Fibroblast of the conjunctiva (primary cell): ENCODE measurements at places on chromosomes 1 and 21.

- DNase-seq = no peak
Measured at GRCh38 chr21:43731476-43731875, 12.5 kb downstream of the PDXK start.

DNA sequence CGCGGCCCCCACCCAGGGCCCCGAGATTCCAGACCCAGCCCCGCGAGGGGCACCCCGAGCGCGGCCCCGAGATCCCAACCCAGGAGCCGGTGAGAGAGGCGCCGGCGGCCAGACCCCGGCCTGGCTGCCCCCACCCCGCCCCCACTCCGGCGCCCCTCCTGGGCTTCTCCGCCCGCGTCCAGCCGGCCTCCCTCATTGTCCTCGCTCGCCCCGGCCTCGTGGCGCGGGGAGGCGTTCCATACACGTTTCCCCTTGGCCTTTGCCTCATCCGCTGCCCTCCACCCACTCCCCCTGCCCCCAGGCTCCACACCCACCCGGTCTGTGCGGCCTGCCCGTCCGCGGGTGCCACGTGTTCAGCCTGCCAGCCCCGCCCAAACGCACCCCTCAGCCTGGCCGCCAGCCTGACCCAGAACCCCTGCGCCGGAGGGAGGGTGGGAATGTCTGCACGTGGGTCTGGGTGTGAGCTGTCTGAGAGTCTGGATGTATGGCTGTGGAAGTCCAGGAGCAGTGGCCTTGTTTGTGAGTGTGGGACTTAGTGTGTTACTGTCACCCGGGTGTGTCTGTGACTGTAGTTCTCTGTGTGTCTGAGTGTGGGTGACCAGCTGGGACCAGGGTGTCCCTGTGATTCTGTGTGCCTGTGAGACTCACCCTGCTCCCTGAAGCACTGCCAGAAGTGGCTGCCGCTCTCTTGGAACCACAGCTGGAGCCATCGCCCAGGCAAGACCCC lies 681 bp downstream of the B4GALT2 start:
- DNase-seq = no peak

GRCh38 chr1:111702504-111703050 lies 36.6 kb downstream of the INKA2 start:
- DNase-seq = no peak

GRCh38 chr1:193462629-193463320 lies 276.4 kb upstream of the B3GALT2 start:
- DNase-seq = no peak

GRCh38 chr1:6208723-6209660 lies 3.1 kb downstream of the RNF207 start:
- no peak for DNase-seq

GRCh38 chr1:199173356-199173755 lies 534.5 kb downstream of the PTPRC start:
- DNase-seq = no peak

GRCh38 chr1:218388591-218388990 lies 43.5 kb downstream of the TGFB2 start:
- DNase-seq = no peak

DNA sequence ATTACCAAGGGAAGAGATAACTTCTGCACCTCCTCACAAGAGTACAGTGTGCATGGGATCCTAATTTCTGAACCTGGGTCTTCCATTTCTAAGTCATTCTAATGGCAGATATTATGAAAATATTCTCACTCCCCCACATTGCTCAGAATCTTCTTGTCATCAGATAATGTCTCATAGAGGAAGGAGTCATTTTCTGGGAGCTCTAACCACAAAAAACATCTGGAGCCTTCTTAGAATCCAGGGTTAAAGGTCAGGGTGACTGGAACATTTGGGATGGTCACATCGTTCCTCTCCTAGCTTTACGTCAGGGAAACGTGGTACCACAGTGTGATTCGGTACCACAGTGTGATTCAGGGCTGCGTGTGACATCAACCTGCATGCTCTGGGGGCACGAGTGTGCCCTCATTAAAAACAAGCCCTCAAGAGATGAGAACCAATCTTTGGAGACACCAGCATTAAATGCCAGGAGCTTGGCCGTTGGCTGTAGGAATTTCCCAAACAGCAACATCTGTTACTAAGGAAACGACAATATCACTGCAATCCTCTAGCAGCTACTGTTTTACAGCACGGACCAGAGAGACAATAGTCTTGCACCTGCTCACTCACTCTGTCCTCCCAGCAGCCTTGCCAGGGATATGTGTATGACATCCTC lies 179.1 kb downstream of the PSMG1 start:
- no peak for DNase-seq

- no peak for DNase-seq
Measured at GRCh38 chr1:223224465-223224864, 81.4 kb upstream of the TLR5 start.

DNA sequence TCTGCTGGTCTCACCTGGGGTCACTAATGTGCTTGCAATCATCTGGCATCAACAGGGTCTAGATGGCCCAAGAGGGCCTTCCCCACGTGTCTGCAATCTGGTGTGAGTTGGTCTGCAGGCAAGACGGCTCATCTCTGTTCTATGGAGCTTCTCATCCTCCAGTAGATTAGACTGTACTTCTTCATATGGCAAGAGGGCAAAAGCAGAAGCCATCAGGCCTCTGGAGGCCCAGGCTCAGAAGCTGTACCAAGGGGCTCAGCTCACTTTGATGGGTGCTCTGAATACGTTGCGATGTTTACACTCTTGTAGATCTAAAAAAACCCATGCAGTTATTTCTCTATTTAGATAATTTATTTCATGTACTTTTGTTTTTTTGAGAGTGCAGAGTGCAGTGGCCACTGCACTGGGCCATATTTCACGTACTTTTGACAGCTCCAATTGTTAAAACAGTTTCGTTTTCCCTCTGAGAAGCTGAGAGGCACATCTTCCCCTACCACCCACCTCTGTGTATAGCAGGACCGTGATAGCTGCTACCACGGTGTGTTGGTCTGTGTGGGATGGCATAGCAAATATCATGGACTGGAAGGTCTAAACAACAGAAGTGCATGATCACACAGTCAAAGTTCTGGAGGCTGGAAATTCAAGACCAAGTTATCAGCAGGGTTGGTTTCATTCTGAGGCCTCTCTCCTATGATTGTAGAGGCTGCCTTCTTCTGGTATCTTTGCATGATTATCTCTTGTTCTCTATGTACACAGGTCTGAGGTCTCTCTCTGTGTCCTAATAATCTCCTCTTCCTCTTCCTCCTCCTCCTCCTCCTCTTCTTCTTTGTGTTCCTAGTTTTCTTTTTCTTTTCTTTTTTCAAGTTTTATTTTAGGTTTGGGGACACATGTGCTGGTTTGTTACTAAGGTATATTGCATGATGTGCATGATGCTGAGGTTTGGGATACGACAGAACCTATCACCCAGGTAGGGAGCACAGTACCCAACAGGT lies 17.0 kb downstream of the CITED4 start:
- DNase-seq = no peak

GRCh38 chr1:200302192-200302920 lies 107.5 kb downstream of the ZNF281 start:
- DNase-seq = no peak

DNA sequence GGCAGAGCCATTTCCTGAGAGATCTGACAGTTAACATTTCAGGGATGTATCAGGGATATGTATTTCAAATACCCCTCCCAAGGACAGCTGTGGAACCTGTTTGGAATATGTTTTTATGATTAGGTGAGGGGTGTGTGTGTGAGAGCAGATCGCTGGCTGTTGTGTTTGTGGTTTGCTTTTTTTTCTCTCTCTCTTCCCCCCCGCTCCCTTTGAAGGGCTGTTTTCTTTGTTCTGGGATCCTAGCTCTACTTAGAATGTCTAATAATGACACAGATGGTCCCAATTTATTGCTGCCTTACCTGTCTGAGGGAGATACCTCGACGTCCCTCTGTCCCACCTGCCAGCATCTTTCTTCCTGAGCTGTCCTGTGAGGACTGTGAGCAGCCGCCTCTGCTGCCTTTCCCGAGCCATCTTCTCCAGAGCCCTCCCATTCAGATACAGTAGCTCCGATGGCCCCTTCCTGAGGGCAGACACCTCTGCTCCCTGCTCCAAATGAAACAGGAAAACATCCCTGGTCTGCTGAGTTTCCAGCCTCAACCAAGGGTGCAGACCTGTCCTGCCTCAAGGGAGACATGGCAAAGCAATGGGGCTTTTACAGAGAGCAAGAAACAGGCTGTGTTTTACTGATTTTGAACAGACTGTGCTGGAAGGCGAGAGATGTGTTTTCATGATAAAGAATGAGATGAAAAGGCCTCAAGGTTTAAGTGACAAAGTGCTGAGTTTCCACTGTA lies 138.0 kb upstream of the TNR start:
- DNase-seq = no peak

- no peak for DNase-seq
Measured at GRCh38 chr1:205279986-205280385, 41.6 kb downstream of the NUAK2 start.

DNA sequence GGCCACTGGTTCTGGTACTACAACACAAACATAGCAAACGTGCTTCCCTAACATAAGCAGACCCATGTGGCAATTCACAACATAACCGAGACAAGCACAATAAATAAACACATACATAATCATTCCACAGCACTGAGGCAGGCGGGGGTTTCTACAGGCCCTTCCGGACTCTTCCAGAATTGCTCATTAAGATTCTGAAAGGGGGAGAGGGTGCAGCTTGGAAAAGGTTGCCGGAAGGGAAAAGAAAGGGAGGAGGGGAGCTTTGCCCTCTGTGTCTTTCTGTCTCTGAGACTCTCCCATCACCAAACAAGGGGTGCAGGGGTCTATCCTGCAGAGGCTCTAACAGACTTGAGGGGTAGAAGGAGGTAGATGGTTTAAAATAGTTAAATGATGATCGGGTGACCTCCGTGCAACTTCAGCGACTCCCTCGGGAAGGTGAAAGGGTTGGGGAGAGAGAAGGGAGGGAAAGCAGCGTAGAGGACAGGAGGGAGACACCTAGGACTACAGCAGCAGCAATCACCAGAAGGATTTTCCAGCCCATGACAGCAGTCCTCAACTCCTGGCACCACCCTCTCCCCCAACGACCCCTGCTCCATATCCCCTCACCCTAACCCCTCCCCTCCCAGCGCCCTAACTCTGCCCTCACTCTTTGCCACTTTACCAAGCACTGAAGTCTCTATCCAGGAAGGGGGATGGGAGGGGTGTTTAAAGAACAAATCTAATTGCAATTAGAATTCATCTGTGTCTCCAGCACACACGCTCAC lies 365.5 kb upstream of the ESRRG start:
- DNase-seq = no peak

DNA sequence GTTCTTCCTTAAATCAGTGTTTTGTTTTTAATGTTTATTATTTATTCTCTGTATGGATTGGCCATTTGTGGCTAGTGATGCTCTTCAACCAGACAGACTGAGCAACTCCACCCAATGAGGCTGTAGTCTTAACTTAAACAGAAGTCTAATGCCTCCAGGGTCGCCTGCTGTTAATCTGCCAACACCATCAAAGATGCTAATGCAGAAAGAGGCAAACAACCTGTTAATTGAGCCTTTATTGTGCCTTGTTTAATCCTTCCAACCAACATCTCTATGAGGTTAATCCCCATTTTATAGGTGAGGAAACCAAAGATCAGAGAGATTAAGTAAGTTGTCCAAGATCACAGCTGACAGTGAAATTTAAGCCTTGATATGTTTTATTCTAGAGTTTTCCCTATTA lies 79.4 kb upstream of the SSX2IP start:
- no peak for DNase-seq

- peak; percentile 88 for DNase-seq
Measured at GRCh38 chr1:115302390-115302961, 35.6 kb downstream of the NGF start.

- no peak for DNase-seq
Measured at GRCh38 chr21:29708401-29708800, 231.4 kb downstream of the GRIK1 start.

DNA sequence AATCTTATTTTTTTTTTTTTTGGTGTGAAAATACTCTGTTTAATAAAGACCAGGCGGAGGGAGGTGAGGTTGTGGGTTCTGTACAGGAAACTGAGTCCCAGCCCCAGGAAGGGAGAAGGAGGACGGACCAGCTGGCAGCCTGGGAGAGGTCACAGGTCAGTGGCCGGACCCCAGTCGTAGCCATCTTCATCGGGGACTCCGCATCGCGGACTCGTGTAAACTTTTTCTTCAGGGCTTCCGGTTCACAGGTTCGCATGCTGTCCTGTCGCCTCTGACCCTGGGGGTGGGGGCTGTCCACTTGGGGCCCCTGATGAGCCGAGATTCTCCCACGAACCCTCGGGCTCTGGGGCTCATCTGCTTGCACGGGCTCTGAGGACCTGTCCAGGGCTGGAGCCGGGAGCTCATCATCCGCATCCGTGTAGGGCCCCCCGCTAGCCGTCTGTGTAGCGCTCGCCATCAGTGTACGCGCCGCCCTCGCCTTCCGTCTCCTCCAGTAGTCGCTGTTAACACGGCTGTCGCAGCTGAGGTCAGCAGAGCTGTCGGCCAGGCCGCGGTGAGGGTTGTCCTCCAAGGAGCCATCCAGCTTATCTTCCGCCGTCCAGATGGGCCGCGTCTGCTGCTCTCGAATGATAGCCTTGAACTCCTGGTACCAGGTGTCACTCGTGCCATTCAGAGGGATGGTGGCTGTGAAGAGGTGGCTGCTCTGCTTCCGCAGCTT lies 975.7 kb upstream of the PRMT6 start:
- no peak for DNase-seq

DNA sequence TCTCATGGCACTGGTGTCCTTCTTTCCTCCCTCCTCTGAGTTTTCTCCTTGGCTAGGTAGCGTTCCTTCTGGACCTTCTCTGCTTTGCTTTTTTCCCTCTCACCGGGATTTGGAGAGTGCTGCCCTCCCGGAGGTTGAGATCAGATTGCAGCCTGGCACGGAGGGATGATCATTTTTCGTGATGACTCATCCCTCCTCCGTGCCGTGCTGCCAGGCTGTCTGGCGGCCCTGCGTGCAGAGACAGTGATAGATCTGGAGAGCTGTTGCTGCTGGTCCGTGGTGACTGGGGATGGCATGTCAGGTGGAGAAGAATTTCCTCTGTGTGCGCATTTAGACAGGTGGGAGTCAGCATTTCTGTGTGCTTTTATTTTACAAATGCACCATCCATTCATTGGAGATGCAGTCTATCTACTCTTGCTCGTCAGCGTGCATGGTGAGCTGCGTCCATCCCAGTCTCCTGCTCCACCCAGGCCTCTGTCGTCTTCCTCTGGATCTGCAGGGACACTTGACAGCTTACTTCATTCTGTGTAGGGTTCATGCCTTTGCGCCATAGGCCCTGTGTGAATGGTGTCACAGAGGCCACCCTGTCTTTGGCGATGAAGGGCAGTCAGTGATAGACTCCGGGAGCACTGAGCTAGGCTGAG lies 104.4 kb downstream of the PCBP3 start:
- DNase-seq = peak; percentile 28

DNA sequence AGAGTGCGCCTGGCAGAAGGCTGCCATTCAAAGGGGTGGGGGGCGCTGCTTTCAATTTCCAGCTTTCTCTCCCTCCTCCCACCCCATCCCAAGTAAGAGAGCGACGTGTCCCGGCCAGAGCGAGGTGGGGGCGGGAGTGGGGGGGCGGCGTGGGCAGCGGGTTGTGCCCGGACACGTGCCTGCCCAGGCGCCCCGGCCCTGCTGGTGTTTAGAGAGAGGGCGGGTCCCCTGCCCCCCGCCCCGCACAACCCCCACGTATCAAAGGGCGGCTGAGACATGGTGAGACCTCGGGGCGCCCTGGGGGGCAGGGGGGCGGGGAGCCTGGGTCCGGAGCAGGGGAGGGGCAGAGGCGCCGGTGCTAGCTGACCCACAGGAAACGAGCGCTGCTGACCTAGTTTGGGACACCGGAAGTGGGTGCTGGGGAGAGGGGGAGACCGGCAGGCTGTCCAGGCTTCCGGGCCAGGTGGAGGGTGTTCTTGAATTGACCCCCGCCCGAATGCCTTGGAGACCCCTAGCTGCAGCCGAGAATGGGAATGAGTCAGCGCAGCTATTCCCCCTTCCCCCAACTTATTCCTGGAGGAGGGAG lies 1.3 kb downstream of the ZBTB7B start:
- DNase-seq = peak; percentile 69

- DNase-seq = no peak
Measured at GRCh38 chr1:207316622-207317391, 4.7 kb upstream of the CD55 start.
